ENCODE measurements at places on chromosomes 12 and 14. TPM values are rescaled to one million over a fixed set of nuclear protein-coding genes. Genes with fewer than 3 reads are reported as not detected.
A peak's percentile ranks its signal among the peaks of the same experiment; 100 is the strongest.

DNA sequence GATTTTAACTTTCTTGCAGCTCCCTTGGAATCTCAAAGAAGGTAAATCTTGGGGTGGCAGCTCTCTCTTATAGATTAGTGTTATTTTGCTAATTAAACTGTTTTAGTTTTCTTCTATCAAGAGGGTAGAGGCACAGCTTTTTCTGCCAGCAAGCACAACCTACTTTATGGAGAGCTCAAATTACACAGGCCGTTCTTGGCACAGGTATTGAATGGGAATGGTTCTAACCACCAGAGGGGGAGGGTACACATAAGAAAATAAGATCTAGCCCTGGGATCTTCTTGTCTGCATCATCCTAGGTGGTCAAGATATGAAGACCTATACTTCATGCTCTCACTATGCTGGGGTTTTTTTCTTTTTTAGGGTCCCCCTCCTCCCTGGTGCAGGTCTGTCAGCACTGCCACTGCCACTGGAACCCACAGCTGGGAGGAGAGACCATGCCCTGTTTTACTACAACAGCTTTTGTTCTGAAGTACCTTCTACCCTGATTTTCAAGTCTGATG is 48.6 kb upstream of the STAC3 start:
- DNase-seq = no peak

SIX6 gene
- polyA plus RNA-seq = not detected

GRCh38 chr12:27277846-27278260 is 33.8 kb downstream of the STK38L start:
- no peak for DNase-seq

- no peak for DNase-seq
Observed at GRCh38 chr14:24377657-24378056, 9.7 kb downstream of the NFATC4 start.

DNA sequence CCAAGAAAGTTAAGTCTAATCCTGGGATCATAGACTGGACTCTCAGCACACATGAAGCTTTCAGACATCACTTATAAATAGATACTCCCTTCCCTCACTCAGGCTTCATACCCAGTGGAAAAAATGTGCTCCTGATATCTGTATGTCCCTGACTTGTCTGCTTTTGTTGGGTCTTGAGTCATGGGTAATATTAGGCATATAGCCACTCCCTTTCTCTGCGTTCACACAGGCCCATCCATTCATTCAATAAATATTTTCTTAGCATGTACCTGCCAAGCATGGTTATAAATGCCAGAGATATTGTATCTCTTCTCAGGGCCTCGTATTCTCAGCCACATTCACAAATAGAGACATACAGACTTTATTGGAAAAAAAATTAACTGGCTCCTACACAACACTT is 43.5 kb downstream of the COX16 start:
- no peak for DNase-seq

DNA sequence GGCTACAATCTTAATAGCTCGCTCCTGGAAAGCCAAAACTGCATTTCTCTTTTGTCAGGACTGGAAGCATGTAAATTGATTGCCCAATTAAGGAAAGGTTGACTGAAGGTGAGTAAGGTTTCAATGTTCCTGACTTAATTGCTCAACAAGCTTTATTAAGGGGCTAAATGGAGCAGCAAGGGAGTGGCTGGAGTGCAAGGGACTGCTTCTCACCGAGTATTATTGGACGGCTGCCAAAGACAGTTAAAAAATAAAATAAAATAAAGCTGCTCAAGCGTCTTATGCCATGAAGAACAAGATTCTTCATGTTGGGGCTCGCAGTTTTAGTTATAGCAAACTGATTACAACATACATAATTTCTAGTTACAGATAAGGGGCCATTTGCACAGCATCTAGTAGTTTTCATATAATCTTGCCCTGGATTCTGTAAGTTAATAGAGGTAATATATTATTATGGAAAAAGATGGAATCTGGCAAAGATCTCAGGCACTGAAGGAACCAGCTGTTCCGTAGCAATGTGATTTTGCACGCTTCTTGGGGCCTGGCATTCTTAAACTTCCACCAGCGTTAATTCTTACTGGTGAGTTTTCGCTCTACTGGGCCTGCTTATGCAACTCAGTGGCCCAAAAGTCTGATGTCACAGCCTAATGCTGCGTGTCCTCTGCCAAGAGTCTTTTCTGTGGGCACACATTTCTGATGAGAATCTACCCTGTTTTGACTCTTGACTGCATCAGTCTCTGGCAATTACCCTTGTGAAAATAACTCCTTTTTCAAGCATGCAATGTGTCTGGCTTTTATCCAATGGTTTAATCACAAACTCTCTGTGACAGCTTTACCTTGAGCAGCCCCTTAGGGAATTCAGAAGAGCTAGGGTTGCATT is 108.5 kb downstream of the SLC38A1 start:
- no peak for DNase-seq

- DNase-seq = no peak
Observed at GRCh38 chr12:2832550-2833127, 2.2 kb downstream of the NRIP2 start.

- DNase-seq = no peak
Observed at GRCh38 chr14:96663491-96664067, 133.6 kb upstream of the VRK1 start.

GRCh38 chr14:47346849-47347248 is 328.6 kb downstream of the MDGA2 start:
- no peak for DNase-seq

- no peak for DNase-seq
Observed at GRCh38 chr12:26132866-26133265, 8.0 kb upstream of the BHLHE41 start.

DNA sequence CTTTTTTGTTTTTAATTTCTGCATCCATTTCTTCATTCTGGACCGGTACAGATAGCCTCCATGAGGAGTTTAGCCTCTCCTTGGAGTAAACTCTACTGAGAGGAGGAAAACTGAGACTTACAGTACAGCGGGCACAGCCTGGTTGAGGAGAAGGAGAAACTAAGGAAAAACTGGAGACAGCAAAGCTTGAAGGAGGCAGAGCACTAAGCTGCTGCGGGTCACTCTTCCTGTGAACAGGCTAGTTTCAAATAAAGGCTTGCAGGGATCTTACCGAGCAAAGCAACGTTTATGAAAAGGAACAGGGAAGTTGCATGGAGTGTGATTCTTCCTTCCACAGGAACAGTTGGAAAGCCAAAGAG is 348 bp upstream of the SSTR1 start:
- no peak for DNase-seq

WNT5B gene
- polyA plus RNA-seq = 2.7 TPM

DNA sequence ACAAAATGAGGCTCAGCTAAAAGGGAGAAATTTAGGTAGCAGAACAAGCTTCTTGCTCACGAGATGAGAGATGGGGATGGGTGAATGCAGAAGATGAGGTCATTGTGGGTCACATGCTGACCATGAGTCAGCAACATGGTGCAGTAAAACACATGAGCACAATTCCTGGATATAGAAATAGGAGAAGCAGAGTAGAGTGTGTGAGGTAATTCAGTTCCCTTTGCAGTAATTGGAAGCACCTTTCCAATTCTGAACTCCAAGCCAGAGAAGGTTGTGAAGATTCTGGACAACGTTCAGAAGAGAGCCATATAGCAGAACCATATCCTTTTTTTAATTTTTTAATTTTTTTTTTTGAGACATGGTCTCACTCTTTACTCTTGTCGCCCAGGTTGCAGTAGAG is 62.0 kb upstream of the LMNTD1 start:
- no peak for DNase-seq

SERPINA12 gene
- not detected for polyA plus RNA-seq

GRCh38 chr14:25537846-25538455 is 488.0 kb upstream of the STXBP6 start:
- DNase-seq = no peak

GRCh38 chr12:4900327-4900726 is 9.4 kb upstream of the KCNA1 start:
- DNase-seq = no peak

C1QL4 gene
- not detected for polyA plus RNA-seq

DNA sequence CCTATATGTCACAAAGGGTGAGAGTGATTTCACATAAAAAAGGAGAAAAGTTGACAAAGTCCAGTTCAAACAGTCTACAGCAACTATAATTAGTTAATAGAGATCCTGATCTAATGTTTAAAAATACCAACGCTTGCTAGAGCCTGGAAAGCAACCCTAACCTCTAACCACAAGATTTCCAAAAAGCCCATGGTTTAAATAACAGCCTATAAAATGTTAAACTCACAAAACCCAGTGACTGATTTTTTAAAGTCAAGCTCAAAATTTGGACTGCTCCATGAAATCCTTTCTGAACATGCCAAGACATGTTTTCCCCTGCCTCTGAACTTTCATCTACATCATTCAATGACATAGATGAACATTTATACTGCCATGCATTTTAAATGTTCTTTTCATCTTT is 81.6 kb downstream of the PLEKHG7 start:
- DNase-seq = no peak

GRCh38 chr12:103707446-103707845 is 120.4 kb downstream of the STAB2 start:
- DNase-seq = no peak

TAS2R8 gene
- polyA plus RNA-seq = not detected

- no peak for DNase-seq
Observed at GRCh38 chr12:116924558-116925453, 14.1 kb downstream of the FBXW8 start.

- DNase-seq = peak; percentile 21
Observed at GRCh38 chr12:14845350-14845750, 2.0 kb upstream of the ART4 start.

DNA sequence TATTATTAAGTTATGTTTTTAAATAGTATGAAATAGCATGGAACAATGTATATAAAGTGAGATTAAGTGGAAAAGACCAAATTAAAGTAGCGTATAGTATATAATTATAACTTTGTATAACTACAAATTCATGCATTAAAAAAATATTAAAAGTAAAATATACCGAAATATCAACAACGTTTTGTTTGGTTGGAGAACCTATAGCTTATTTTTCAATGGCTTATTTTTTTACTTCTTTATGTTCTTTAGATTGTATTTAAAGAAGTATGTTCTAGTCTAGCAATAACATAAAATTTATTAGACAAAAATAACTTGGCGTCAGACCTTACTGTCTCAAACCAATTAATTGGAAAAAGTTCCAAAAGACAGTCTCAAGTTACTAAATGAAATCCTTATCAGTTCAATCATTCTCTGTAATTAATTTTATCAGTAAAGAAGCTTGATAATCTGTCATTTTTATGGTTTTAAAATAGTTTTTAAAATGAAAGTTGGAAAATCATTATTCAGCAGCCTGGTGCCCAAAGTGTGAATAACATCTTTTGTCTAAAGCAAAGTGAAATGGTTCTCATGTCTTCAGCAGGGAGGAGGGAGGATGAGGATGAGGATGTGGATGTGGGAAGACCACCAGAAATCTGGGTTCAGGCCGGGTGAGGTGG is 46.7 kb downstream of the IRAK3 start:
- DNase-seq = no peak

DNA sequence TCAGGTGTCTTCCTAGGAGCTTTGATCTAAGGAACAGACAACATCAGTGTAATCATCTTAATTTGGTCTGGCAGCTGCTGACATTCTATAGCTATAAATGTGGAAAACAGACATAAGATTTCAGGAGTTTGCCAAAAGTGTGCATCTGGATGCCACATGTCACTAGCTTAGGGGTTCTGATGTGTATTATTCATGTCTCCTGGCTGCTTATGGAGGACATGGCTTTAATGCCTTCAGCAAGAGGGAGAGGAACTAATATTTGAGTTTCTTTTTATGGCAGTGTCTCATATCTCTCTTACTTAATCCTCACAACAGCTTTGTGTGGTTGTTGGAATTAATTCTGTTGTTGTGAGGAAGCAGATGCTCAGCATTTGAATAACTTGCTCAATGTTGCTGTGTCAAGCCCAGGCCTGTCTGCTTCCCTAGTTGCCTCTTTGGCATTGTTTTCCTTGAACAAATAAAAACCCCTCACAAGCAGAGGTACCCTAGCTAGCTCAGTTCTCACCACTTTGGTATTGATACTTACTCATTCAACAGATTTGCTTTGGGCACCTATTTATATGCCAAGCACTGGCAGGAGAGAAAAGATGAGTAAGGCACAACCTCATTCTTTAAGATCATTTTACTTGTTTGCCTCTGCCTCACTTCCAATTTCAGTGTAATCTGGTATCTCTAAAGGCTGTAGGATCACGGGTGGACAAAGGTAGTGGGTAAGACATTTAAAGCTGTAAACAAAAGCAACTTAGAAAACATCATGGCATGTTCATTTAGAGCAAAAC is 39.8 kb upstream of the EID3 start:
- no peak for DNase-seq

RPGRIP1 gene
- polyA plus RNA-seq = 4.7 TPM

DNA sequence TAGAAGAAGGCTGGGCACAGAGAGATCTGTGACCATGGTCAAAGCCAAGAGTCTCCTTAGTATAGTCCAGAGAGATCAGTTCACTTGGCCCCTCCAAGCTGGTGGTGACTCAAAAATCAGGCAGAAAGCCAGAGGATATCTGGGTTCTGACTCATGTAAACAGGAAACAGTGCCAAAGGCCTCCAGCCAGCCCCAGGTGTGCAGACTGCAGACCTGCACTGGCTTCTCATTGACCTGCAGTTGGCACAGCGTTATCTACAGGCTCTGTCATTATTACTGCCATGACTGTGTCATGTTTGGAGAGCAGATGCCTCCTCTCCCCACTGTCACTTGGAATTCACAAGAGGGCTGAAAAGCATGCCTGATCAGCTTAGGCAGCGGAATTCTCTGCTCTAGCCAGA is 295.7 kb upstream of the PRKD1 start:
- no peak for DNase-seq

DNA sequence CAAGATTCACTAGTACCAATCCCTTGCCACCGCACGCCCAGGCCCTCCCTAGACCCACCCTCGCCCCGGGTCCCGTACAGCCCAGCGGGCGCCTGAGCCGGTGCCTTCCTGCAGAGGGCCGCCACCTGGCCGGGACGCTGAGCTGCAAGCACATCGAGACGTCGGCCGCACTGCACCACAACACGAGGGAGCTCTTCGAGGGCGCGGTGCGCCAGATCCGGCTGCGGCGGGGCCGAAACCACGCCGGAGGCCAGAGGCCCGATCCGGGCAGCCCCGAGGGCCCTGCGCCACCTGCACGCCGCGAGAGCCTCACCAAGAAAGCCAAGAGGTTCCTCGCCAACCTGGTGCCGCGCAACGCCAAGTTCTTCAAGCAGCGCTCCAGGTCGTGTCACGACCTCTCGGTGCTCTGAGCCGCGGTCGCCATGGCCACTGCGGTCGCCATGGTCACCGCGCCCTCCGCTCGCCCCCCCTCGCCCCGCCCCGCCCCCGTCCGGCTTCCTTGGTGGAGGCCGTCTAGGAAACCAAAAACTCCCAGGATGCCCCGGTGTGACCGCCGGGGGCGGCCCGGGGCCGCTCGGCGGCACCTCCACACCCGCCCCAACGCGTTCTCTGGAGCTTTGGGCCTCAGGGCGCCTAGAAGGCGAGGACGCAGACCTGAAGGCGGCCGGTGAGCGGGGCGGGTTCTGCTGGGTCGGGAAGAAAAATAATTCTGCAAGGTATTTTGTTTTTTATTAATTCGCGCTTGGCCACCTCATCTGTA is 3.7 kb downstream of the REM2 start:
- peak; percentile 29 for DNase-seq

All from CD14-positive monocyte (primary cell).